ENCODE measurements at places on chromosomes 5 and 9.

- no peak for DNase-seq
These were observed 33.4 kb downstream of the CEMIP2 start for GRCh38 chr9:71734950-71735349.

- no peak for DNase-seq
These were observed 47.7 kb downstream of the NSUN2 start for GRCh38 chr5:6585168-6585567.

DNA sequence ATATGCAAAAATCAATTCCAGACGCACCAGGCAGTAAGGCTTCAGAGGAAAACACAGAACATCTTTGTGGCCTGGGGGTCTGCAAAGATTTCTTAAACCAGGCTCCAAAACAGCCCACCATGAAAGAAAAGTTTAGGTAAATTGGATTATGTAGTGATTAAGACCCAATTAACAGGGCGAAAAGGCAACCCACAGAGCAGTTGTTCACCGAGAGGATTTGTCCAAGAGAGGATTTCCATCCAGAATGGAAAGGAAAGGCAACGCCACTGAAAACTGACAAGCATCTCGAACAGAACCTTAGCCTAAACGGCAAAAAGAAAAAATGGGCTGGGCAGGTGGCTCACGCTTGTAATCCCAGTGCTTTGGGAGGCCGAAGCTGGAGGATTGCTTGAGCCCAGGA lies 37.4 kb downstream of the GLT6D1 start:
- DNase-seq: no peak

- no peak for DNase-seq
These were observed 61.0 kb upstream of the DAPK1 start for GRCh38 chr9:87436716-87437115.

- DNase-seq: no peak
These were observed 61.9 kb downstream of the EHMT1 start for GRCh38 chr9:137680444-137681358.

GRCh38 chr5:176178789-176179188 lies 59.4 kb upstream of the SIMC1 start:
- DNase-seq: no peak

All from activated naive CD4-positive, alpha-beta T cell (primary cell).